ENCODE measurements at places on chromosomes 4 and X. TPM values are rescaled to one million over a fixed set of nuclear protein-coding genes. Genes with fewer than 3 reads are reported as not detected.

Gene USP17L11
- polyA plus RNA-seq = not detected

Gene HEPH
- 31.3 TPM for polyA plus RNA-seq

DNA sequence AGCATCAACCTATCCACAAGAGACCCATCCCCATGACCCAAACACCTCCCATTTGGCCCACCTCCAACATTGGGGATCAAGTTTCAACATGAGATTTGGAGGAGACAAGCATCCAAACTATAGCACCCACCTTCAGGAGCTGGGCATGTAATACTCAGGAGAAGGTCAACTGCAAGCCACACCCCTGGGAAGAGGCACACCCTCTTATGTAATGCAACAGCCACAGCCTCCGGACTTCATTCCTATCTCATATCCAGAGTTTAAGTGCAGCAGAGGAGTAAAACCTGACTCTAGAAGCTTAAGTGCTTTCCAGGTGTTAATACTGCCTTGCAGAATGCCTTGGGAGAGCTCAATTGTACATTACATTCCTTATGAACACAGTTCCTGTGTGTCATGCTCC is 197.4 kb downstream of the PTTG2 start:
- DNase-seq = no peak

- DNase-seq = no peak
These were observed 916 bp upstream of the POU4F2 start for GRCh38 chr4:146637621-146638332.

GRCh38 chr4:152099981-152100378 is 339.2 kb upstream of the GATB start:
- no peak for DNase-seq

GRCh38 chr4:8194306-8195242 is 4.5 kb upstream of the SH3TC1 start:
- DNase-seq = no peak

- DNase-seq = no peak
These were observed 26.5 kb downstream of the MYOZ2 start for GRCh38 chr4:119162174-119162573.
